ENCODE measurements at places on chromosomes 16 and 17. TPM values are rescaled to one million over a fixed set of nuclear protein-coding genes. Genes with fewer than 3 reads are reported as not detected.

Gene TEX19
- total RNA-seq: under 0.01 TPM

Gene FBXO39
- total RNA-seq: 0.09 TPM

Gene TM4SF5
- total RNA-seq: not detected

Gene MYH1
- not detected for total RNA-seq

Gene KRTAP9-4
- not detected for total RNA-seq

Gene TOX3
- not detected for total RNA-seq

Gene GAS2L2
- total RNA-seq: not detected

Gene BRIP1
- 2.0 TPM for total RNA-seq

Gene SLFN14
- not detected for total RNA-seq

Gene ST3GAL2
- total RNA-seq: 10.5 TPM

Gene GAST
- total RNA-seq: not detected

Gene BICDL2
- 0.32 TPM for total RNA-seq

Gene PLCG2
- total RNA-seq: 0.16 TPM

Gene ITGB4
- total RNA-seq: under 0.01 TPM

Gene MEIOC
- not detected for total RNA-seq

Gene SPNS3
- not detected for total RNA-seq

Gene ESRP2
- total RNA-seq: 0.16 TPM

Gene ATPAF2
- total RNA-seq: 19.0 TPM

Gene TPSD1
- not detected for total RNA-seq

Gene CBFA2T3
- total RNA-seq: not detected

Gene ASB16
- total RNA-seq: not detected

Gene TNP2
- total RNA-seq: not detected

Gene CMTM2
- not detected for total RNA-seq

Gene MTSS2
- 13.6 TPM for total RNA-seq

Gene CCL4
- total RNA-seq: not detected

Gene CTRB1
- not detected for total RNA-seq

Gene DRC7
- total RNA-seq: 0.32 TPM

Gene KCNJ18
- not detected for total RNA-seq

Gene RAB11FIP4
- total RNA-seq: 0.16 TPM

Gene TNK1
- total RNA-seq: 0.09 TPM

Gene KRTAP9-8
- total RNA-seq: not detected
